Thyroid gland (tissue), 4 donors: ENCODE measurements at places on chromosomes 12 and 14. TPM values are rescaled to one million over a fixed set of nuclear protein-coding genes. Genes with fewer than 3 reads are reported as not detected.
A peak's percentile ranks its signal among the peaks of the same experiment; 100 is the strongest.

DNA sequence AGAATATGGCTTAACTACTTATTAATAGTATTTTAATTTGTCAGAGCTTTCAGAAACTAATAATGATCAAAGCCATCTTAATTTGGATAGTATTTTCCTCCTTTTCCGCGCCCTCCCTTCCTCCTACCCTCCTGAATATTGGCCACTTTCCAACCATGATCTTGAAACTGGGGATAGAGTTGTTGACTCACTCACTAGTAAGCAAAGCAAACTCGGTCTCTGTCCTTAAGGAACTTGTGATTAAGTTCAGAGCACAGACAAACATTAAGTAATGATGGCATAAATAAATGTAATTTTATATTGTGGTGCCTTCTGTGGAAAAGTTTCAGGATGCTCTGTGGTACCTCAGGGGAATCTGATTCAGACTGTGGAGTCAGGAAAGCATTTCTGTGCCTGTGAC is 75.7 kb downstream of the LRRK2 start:
- no peak for DNase-seq
- no peak overlapping the region for H3K4me3 ChIP-seq
- no peaks in the 10 kb centered on the region for H3K36me3 ChIP-seq
- no peaks in the 10 kb centered on the region for H3K4me1 ChIP-seq
- no peaks in the 10 kb centered on the region for H3K27me3 ChIP-seq

GRCh38 chr14:52049721-52050588 is 18.9 kb downstream of the NID2 start:
- no peaks in the 10 kb centered on the region for H3K36me3 ChIP-seq
- H3K27ac ChIP-seq, result peak overlapping the region; percentile 71
- H3K4me1 ChIP-seq, result peaks cover 87% of the 10 kb centered on the region
- H3K4me3 ChIP-seq, result no peak overlapping the region

GRCh38 chr14:22304326-22304725 is 284.7 kb downstream of the DAD1 start:
- H3K36me3 ChIP-seq, result no peaks in the 10 kb centered on the region
- no peaks in the 10 kb centered on the region for H3K4me1 ChIP-seq
- H3K27ac ChIP-seq, result no peak overlapping the region
- no peaks in the 10 kb centered on the region for H3K27me3 ChIP-seq

DNA sequence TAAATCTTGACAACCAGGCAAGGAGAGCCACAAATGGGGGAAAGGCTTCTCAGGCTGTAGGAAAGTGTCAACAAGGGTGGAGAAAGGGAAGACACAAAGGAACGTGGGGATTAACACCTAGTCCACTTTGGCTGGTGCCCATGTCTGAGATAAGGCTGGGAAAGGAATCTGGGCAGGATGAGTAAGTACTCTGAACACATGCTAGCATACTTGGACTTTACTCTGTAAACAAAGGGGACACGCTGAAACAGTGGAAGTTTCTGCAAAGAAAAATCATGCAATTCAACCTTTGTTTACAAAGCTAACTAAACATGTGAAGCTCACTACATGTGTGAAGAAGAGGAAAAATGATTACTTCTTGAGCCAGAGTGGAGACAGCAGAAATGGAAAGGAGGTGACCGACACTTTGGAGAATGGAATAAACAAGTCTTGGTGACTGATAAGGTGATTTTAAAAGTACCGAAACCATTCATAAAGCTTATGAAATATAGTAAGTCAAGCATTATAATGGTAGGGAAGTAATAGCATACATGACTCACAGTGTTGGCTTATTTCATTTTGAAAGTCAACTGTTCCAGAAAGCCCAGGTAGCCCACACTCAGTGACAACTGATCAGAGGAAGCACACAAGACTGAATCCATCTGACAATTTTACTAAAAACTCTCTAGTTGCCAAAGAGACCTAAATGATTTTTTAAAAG is 13.2 kb downstream of the CPNE8 start:
- H3K27ac ChIP-seq, result no peak overlapping the region
- no peaks in the 10 kb centered on the region for H3K36me3 ChIP-seq
- no peak overlapping the region for H3K4me3 ChIP-seq

GRCh38 chr12:103642240-103642864 is 55.3 kb downstream of the STAB2 start:
- no peaks in the 10 kb centered on the region for H3K27me3 ChIP-seq
- no peak for DNase-seq
- no peaks in the 10 kb centered on the region for H3K36me3 ChIP-seq
- peaks cover 9% of the 10 kb centered on the region for H3K4me1 ChIP-seq

DNA sequence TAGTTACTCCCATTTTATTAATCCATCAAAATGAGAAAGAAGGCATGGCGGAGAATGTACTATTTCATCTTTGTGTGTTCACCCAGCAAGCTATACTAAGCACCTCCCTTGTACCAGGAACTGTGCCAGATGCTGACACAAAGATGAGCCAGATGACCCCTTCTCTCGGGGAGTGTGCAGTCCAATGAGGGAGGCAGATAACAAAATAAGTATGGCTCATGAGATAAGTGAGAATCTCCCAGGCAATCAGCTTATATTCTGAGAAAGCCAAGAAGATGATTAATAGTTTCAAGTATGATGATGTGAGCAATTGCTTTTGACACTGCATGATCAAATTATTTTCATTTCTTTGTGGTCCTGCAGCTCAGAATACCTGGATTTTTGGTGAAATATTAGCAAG is 1.3 kb upstream of the TMEM233 start:
- no peak overlapping the region for H3K27ac ChIP-seq
- no peak for DNase-seq
- peaks cover 31% of the 10 kb centered on the region for H3K4me1 ChIP-seq
- no peak overlapping the region for H3K4me3 ChIP-seq

DNA sequence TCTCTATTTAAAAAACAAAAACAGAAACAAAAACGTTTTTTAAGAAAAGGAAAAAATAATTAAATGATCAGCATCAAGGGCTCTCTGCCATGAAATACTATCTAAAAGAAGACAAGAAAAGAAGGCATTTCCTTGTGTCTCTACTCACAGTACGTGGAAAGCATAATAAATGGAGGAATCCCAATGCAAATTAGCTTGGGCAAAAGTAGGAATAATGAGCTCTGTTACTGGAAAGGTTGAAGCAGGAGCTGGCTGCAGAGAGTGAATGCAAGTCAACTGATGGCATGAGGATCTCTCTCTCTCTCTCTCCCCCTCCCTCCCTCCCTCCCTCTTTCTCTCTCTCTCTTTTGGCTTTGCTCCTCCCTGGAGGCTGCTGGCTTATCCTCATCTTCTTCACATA is 85.9 kb downstream of the TBX3 start:
- no peak for DNase-seq
- no peaks in the 10 kb centered on the region for H3K36me3 ChIP-seq
- H3K27ac ChIP-seq, result no peak overlapping the region
- no peaks in the 10 kb centered on the region for H3K27me3 ChIP-seq

DNA sequence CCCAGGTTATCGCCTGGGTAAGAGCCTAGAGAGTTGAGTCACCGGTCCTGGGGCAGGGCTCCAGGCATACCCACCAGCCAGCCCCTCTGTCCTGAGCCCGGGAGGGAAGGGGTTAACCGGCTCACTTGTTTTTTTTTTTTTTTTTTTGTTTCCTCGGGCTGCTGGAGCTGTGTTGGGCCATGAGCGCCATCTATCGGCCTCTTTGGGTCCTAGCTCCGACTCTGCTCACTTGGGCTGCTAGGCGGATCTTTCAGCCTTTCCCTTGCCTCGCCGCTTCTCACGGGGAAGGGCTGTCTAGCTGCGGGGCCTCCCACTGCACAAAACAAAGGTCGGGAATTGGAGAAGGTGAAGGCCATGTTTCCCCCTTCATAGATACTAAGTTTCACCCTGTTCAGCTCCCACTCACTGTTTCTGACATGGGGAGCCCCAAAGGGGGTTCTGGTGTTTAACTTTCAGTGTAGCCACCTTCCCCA is 2.8 kb upstream of the SMUG1 start:
- H3K36me3 ChIP-seq, result no peaks in the 10 kb centered on the region
- peaks cover 8% of the 10 kb centered on the region for H3K4me1 ChIP-seq
- H3K27ac ChIP-seq, result no peak overlapping the region
- peak; percentile 79 for DNase-seq

GRCh38 chr12:28954333-28954732 is 194.7 kb upstream of the FAR2 start:
- DNase-seq, result no peak
- no peaks in the 10 kb centered on the region for H3K36me3 ChIP-seq
- peaks cover 5% of the 10 kb centered on the region for H3K4me1 ChIP-seq

DNA sequence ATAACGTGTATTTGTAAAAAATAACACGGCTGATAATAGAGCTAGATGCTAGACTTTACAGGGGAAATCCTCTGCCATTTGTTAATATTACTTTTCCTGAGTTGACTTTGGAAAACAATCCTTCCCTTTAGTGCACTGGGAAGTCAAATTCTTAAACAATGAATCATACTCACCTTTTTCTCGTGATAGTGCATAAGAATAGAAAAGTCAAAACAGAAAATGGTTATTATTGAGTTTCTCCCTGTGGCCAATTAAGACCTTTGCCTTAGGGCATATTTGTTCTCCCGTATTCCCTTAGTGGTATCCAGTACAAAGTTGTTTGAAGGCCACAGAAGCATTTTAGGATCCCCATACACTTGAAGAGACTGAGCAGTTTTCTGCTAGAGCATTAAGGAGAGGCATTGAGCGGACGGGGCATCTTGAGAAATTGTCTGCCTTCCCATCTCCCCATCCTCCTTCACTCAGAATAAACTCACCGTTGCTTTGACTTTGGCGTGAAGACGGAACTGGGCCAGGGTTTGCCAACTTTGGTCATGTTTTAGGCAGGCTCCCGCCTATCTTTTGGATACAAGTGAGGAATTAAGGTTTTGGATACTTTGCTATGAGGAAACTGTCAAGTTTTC is 171.3 kb downstream of the TMTC2 start:
- H3K4me1 ChIP-seq, result no peaks in the 10 kb centered on the region
- no peak overlapping the region for H3K4me3 ChIP-seq
- DNase-seq, result no peak
- H3K27me3 ChIP-seq, result no peaks in the 10 kb centered on the region

DNA sequence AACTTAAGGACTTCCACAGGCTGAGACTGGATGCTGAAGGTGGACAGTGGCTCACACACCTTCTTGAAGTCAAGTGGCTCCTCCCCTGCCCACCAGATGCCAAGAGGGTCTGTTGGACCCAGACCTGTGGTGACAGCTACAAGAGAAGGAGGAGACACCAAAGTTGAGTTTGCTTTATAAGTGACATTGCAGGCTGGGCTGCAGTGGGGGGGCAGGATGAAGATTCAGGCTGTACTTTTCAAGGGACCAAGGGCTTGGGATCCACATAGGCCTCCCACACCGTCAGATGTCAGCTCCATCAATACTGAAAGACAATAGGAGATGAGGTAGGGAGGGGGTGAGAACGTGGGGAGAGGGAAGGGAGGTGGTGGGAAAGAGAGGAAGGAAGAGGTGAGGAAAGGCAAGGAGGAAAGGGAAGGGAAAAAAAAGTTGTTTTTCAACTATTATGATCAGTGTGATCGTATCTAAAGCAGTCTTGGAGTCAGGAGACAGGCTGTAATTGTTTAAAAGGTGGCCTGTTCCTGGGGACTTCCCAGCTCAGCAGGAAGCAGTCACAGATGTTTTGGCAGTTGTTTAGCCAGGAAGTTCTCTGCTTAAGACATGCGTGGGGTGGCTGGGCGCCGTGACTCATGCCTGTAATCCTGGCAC is 84.1 kb upstream of the RESF1 start:
- H3K4me3 ChIP-seq, result no peak overlapping the region
- no peak overlapping the region for H3K27ac ChIP-seq
- no peaks in the 10 kb centered on the region for H3K27me3 ChIP-seq
- peak; percentile 10 for DNase-seq
- H3K4me1 ChIP-seq, result no peaks in the 10 kb centered on the region

GRCh38 chr12:94266796-94267536 is 118.6 kb downstream of the PLXNC1 start:
- H3K36me3 ChIP-seq, result no peaks in the 10 kb centered on the region
- no peaks in the 10 kb centered on the region for H3K27me3 ChIP-seq
- H3K4me1 ChIP-seq, result peaks cover 23% of the 10 kb centered on the region
- H3K27ac ChIP-seq, result no peak overlapping the region
- DNase-seq, result no peak
- no peak overlapping the region for H3K4me3 ChIP-seq

DNA sequence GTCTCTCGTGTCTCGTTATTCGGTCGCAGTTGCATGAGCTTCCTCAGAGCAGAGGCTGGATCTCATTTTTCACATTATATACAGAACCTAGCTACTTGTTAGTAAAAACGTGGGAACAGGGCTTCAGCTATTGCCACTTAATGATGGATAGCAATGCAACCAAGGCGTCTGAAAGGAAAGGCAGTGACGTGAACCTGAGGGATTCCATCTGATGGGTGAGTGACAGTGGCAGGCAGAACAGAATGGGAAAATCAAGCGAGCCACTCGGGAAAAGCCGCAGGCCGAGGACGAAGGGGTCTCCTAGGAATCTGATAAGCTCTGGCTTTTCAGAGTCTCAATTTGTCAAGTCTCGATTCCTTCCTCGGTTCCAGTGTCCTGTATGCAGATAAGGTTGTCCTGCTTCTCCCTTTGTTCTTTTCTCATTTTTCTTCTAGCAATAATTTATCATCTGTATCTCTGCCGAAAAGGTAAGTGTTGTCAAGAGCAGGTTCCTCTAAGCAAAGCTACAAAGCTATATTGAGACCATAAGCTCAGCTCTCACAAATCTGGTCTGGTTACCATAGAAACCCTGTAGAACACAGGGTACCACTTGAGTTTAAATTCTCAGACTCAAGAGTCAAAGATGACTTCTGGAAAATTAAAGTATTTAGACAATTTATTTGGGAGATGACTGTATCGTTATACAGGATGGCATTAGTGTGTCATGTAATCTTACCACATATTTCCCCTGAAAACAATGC is 416.6 kb downstream of the GLT1D1 start:
- no peak overlapping the region for H3K4me3 ChIP-seq
- DNase-seq, result no peak
- H3K27me3 ChIP-seq, result no peaks in the 10 kb centered on the region
- no peaks in the 10 kb centered on the region for H3K36me3 ChIP-seq
- H3K27ac ChIP-seq, result no peak overlapping the region

GRCh38 chr12:2378835-2379330 is 326.1 kb downstream of the CACNA1C start:
- no peaks in the 10 kb centered on the region for H3K36me3 ChIP-seq
- DNase-seq, result no peak
- no peaks in the 10 kb centered on the region for H3K27me3 ChIP-seq
- H3K4me1 ChIP-seq, result peaks cover 2% of the 10 kb centered on the region
- no peak overlapping the region for H3K27ac ChIP-seq

RALGAPA1 gene
- total RNA-seq, result 115 TPM

GRCh38 chr14:60878121-60878520 is 102.8 kb downstream of the TRMT5 start:
- no peak overlapping the region for H3K27ac ChIP-seq
- H3K4me3 ChIP-seq, result no peak overlapping the region
- no peaks in the 10 kb centered on the region for H3K27me3 ChIP-seq
- H3K36me3 ChIP-seq, result no peaks in the 10 kb centered on the region
- H3K4me1 ChIP-seq, result no peaks in the 10 kb centered on the region

- H3K27ac ChIP-seq, result no peak overlapping the region
- H3K36me3 ChIP-seq, result no peaks in the 10 kb centered on the region
- no peak for DNase-seq
- H3K4me1 ChIP-seq, result peaks cover 18% of the 10 kb centered on the region
Observed at GRCh38 chr14:68758301-68758700, 34.6 kb downstream of the ZFP36L1 start.

SMCO3 gene
- total RNA-seq, result 1.3 TPM
